ENCODE measurements at places on chromosomes 2 and 18.
A peak's percentile ranks its signal among the peaks of the same experiment; 100 is the strongest.

- DNase-seq, result no peak
Measured at GRCh38 chr2:96913117-96913397, 43.2 kb upstream of the SEMA4C start.

DNA sequence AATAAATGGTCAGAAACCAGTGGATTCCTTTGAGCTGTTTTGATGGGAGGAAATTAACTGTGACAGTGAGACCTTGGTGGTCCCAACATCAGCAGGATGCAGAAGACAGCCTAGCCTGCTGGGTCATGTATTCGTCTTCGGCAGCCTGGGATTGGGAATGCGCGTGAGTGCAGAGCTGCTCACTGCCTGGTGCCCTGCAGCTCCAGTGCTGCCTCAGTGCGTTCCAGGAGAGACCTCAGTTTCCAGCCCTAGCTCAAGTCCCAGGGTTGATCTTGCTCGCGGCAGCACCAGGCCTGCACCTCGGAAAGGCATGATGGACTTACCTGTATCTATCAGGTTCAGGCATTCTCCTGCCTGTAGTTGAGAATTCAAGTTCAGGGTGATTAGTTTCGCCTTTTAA, 203.9 kb downstream of the SH3RF3 start:
- no peak for DNase-seq

DNA sequence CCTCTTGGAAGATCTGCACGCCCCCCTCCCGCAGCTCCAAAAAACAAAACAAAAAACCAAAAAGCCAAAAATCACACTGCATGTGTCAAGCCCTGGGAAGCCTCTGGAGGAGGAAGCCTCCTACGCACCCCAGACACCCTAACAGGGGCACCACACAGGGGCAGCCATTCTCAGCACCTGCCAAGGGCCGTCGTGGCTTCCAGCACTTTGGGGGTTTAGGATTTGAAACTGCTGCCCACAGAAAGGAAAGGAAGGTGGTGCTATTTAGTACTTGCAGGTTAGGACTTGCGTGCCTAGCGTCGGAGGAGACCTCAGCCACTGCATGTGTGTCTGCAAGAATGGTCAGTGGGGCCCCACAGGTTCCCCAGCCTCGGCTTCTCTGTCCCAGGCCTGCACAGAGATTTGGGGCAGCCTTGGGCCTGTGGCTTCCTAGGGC, 419 bp upstream of the GPR55 start:
- DNase-seq, result no peak

DNA sequence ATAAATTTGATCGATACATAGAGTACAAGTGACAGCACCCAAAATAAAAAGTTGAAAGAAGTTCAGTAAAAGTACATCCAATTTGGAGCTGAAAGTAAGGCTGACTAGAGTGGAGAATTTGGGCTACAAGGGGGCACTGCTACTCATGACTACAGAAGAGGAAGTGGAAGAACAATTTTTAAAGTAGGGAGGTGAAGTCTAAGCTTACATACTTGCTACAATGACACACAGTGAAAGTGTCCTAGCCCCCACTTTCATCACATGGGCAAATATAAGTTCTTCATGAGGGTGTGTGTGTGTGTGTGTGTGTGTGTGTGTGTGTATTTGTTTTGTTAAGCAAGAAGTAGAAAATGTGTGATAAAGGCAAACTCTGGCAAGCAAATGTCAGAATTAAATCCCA, 45.7 kb downstream of the MAP3K2 start:
- DNase-seq, result no peak

- no peak for DNase-seq
Measured at GRCh38 chr2:162234620-162235462, 8.4 kb downstream of the FAP start.

DNA sequence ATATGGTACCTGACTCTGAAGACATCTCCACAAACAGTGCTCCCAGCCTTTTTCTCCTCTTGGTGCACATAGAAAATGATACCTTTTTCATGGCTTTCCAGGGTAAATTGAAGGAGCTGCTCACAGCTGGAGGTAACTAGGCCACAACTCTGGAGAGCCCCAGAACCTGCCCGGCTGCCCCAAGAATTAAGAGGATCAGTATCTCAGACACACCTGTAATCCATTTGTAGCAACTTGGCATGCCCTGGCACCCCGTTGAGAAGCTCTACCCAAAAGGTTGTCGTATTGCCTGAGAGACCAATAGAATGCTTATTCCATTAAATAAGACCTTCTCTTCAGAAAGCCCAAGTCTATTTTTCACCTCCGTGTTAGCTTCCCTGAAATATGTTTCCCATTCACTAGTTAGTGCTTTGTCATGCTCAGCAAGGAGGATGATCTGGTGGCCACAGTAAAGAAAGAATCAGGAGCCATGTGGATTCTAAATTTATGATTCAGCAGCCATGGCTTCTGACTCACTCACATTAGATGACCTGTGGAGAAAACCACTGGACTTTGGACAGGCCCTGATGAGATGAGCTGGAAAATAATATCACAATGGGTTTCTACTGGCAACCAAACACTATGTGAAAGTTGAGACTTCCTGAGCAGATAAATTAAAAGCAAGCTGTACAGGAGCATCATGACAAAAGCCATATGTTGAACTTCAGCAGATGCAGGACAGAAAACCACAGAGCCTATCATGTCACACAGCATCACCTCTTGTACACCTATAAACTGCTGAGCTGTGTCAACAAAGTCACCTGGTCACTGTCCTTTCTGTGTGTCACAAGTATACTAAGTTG, 253.3 kb upstream of the OSR1 start:
- no peak for DNase-seq

- no peak for DNase-seq
Measured at GRCh38 chr2:38432820-38433606, 55.9 kb upstream of the ATL2 start.

DNA sequence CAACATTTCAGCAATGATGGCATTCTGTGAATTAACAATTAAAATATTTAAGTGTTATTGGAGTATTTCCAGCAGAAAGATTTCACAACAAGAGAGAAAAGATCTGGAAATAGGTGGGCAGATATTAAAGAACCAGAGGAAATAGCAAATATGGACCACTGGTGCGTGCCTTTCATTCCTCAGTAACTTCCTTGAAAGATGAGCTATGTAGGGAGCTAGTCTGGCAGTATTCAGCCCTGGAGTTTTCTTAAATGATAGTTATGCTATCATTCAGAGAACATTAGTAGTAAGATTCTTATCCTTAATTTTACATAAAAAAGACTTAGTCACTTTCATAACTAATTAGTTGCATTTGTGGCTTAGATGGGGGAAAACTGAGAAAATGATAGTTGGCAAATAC, 41.5 kb downstream of the TANC1 start:
- no peak for DNase-seq

DNA sequence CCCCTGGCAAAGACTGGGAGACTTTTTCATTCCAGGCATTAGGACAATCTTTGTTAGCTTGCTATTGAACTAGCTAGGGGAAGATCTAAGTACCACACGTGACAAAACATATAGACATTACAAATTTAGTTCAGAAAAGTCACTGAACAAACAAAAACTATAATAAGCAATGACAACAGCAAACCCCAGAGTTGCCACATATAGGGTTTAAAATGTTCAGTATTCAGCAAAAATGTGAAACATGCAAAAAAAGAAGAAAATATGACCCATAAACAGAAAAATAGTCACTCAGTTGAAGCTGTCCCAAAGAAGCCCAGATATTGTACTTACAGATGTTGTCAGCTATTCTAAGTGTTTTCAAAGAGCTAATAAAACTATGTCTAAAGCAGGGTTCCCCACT, 431.1 kb upstream of the CDH2 start:
- no peak for DNase-seq

DNA sequence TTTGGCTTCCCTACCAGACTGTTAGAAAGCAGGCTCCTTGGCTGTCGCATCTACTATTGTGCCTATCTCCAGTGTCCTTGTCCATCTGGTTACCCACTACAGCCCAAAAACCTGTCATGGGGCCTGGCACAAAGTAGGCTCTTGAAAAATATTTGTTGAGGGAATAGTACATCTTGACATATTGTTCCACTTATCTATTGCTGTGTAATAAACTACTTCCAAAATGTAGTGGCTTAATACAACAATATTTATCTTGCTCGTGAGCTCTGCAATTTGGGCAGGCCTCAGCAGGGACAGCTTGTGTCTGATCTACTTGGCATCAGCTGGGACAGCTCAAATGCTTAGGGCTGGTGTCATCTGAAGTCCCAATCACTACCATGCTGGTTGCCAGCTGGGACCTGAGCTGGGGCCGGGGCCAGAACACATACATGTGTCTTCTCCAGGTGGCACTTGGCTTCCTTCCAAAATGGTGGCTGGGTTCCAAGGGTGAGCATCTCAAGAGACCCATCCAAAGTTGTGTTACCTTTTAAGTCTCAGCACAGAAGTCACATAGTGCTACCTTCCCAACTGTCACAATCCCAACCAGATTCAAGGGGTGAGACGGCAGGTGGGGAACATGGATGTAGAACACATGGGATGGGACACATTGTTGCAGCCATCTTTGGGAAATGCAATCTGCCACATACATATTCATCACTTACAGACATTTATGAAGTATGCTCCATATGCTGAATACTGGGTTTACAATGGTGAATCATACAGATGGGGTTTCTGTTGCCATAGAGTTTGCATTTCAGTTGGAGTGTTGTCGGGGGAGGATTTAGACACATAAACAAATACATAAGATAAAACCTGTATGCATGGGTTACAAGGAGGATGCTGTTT, 134.2 kb downstream of the FOXI3 start:
- DNase-seq, result no peak

DNA sequence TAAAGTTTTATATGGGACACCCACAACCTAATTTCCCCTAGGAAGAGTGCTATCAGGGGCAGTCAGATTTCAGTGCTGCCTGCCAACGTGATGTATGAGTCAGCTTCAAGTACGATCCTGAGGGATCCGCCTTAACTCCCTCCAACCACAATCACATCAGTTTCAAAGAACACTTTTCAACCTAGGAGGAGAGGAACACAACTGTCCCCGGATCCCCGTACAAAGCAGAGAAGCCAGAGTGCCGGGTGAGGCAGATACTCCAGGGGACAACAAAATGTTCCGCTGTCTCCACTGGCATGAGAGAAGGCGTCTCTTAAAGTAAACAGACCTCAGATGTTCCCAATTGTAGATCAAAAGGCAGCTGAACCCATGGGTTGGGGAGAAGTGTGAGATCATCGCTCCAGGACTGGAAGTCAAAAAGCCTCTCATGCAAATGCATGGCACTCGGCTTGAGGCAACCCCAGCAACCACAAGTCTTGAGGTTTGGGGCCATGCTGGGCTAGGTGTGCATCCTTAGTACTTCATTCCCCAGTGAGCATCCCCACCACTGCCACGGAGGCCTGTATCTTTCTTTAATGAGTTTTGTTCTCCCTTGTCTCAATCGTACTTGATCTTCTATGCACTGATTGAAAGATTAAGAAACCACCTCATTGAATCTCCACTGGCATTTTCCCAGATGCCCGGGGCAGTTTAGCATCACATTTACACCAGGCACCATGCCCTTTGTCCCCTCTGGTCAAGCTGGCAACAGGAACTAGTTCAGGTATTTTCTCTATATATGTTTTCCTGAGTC, 91.0 kb upstream of the CCBE1 start:
- no peak for DNase-seq

DNA sequence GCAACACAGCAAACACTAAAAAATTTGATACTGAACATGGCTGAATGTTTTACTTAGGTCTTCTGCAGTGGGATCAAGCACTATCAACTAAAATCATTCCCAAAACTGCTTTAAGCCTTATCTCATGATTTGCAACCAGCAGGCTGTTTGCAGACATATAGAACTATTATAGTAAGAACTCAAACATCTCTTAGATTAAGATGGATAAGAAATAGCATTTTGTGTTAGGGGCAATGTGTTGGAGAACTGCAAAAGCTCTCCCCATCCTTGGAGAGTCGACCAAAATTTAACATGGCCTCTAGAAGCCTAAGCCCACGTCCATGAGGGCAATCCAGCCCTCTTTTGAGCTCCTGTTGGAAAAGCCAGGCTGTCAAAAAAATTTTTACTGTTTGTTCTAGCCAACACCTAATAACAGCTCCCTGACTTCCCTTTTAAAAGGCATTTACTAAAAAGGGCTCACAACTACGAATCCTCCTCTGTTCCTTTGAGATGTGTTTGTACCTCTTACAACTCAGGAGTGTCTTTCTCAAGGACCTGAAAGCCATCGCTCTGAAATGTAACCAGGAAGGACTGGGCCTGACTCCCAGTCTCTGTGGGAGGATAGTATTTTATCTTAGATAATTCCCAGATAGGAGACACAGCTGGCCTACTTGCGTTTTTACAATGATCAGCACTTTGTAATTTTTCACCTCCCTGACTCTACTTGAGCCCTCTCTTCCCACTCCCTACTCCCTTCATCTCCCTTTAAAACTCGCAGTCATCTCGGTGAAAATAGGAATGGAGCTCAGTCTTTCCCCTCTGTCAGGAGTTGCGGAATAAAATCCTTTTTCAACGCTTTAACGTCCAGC, 1.4 kb downstream of the KRCC1 start:
- no peak for DNase-seq

GRCh38 chr2:113711851-113712250, 44.6 kb downstream of the SLC35F5 start:
- DNase-seq, result no peak

GRCh38 chr2:36871068-36871707, 95.1 kb downstream of the STRN start:
- no peak for DNase-seq

DNA sequence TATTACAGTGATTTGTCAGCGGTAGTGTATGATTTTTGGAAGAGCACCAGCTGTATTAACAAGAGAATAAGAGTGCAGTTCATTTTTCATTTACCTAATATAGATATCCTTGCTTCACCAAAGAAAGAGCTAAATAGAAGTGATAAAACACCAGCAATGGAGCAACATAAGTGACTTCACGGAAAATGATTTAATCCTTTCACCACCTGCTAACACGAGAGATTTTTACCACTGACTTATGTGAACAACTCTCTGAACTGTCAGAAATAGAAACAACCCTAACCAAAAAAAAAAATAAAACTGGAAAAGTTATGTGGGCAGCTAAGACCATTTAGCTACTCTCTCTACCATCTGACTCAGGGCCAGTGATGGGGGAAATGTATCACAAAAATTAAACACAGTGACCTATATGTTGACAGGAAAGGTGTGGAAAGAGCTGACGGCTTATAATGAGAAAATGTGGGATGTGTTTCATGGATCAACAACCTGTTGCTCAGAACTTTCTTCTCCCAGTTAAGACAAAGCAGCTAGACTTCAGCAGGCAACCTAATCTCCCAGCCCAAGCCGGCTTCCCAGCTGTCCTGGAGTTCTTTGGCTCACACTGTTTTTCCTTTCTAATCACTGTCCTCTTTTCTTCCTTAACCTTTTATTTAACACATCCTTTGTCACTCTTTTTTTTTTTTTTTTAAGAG, 272.7 kb downstream of the SS18 start:
- DNase-seq, result no peak

- DNase-seq, result no peak
Measured at GRCh38 chr2:97722227-97722626, 8.9 kb downstream of the ZAP70 start.

- DNase-seq, result peak; percentile 73
Measured at GRCh38 chr2:198659096-198659870, 798.5 kb downstream of the SATB2 start.

GRCh38 chr2:222998459-222998858, 53.5 kb upstream of the KCNE4 start:
- no peak for DNase-seq

- DNase-seq, result peak; percentile 59
Measured at GRCh38 chr2:18483896-18484295, 76.6 kb downstream of the RDH14 start.
